ENCODE measurements at places on chromosomes 3 and 15. TPM values are rescaled to one million over a fixed set of nuclear protein-coding genes. Genes with fewer than 3 reads are reported as not detected.

GRCh38 chr3:40008796-40009195 is 199.4 kb downstream of the MYRIP start:
- DNase-seq, result no peak

- no peak for DNase-seq
These were observed 13.8 kb downstream of the EXOSC7 start for GRCh38 chr3:44989636-44990373.

Gene KLHL6
- 3.1 TPM for total RNA-seq

DNA sequence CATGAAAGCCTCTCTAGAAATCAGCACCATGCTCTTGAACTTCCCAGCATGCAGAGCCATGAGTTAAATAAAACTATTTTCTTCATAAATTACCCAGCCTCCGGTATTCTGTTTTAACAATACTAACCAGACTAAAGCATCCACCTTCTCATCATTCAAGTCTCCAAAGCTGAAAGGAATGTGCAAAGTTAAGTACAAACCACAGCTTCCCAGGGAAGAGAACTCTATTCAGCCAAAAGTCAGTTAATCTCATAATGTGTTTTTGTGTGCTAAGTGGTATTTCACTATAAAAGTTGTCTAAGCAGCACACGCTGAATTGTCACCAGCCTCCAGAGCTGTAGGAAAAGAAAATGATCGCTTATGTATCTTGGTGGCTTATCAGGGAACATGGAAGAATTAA is 135.5 kb upstream of the KCNH8 start:
- DNase-seq, result no peak

GRCh38 chr15:70050970-70051369 is 46.7 kb downstream of the TLE3 start:
- no peak for DNase-seq

DNA sequence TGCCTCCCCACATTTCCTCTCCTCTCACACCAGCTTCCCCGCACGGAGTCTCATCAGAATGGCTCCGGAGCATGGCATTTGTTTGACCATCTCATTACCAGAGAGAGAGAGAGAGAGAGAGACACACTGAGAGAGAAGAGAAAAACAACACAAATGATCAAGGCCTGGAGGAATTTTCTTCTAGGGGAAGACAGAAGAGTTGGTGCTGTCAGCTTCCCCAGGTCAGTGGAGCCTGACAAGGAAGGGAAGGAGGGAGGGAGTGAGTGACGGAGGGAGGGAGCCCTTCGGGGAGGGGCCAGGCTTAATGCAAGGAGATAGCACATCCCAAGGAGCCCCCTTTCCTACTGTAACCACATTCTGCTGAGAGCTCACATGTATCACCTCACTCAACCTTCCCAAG is 9.1 kb downstream of the ST8SIA2 start:
- no peak for DNase-seq

DNA sequence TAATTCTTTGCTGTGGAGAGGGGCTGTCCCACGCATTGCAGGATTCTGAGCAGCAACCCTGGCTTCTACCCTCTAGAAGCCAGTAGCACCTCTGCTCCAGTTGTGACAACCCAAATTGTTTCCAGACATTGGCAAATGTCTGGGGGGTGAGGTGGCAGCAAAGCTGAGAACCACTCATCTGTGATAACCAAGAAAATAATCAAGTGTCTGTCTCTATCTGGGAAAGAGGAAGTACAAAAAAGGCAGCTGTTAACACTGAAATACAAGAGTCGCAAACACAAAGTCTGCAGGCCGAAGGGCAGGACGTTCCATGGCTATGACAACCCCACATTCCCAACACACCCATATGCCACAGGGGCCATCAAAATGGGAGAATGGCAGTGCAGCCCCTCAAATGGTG is 42.2 kb upstream of the GNB5 start:
- no peak for DNase-seq

- no peak for DNase-seq
These were observed 266.0 kb upstream of the STAC start for GRCh38 chr3:36114353-36114752.

- no peak for DNase-seq
These were observed 2.2 kb downstream of the RGMA start for GRCh38 chr15:93086791-93087190.

Gene OXTR
- 0.59 TPM for total RNA-seq

GRCh38 chr3:32646761-32647160 is 38.2 kb upstream of the CNOT10 start:
- DNase-seq, result no peak

- DNase-seq, result peak; percentile 22
These were observed 42.0 kb downstream of the IFT57 start for GRCh38 chr3:108180194-108180593.

GRCh38 chr3:72916250-72916649 is 28.4 kb downstream of the GXYLT2 start:
- no peak for DNase-seq

DNA sequence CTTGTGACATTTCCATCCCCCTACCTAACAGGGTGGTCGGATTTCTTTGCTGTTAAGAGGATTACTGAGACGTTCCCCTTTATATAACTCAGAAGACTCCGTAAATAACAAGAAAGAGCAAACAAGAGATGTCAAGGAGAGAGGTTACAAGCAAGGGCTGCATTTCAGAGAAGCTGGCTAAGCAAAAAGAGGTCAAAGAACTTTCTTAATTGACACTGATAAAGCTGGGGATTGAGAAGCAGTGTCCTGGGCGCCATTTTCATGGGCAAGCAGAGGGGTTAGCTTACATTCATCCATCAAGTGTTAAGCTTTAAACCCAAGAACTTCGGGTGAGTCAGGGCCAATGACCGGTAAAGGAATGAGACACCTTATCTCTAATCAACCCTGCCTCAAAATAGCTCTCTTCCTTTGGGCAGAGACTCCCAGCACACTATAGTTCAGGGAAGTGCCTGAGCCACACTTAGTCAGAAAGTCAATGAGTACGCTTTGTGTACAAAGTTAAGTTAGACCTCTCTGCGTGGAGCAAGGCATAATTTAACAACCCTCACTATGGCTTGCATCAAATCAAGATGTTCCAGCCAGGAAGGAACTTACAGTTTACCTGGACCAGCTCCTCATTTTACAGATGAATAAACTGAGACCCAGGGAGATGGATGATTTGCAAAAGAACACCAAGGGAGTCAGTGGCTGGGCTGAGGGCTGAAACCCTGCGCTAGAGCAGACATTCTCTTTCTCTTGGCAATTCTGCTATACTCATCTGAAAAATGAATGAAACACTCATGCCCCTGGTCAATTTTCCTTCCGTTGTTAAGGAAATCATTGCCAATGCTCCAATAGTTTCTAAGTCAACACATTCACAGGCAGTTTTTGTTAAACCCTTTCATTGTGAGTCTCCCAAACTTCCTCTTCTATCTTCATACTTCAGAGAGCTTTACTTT is 44.6 kb downstream of the CCNL1 start:
- no peak for DNase-seq

Gene LMAN1L
- 0.20 TPM for total RNA-seq

GRCh38 chr15:88322461-88322860 is 65.9 kb upstream of the NTRK3 start:
- DNase-seq, result no peak

GRCh38 chr3:31004025-31004678 is 109.7 kb upstream of the GADL1 start:
- DNase-seq, result no peak

DNA sequence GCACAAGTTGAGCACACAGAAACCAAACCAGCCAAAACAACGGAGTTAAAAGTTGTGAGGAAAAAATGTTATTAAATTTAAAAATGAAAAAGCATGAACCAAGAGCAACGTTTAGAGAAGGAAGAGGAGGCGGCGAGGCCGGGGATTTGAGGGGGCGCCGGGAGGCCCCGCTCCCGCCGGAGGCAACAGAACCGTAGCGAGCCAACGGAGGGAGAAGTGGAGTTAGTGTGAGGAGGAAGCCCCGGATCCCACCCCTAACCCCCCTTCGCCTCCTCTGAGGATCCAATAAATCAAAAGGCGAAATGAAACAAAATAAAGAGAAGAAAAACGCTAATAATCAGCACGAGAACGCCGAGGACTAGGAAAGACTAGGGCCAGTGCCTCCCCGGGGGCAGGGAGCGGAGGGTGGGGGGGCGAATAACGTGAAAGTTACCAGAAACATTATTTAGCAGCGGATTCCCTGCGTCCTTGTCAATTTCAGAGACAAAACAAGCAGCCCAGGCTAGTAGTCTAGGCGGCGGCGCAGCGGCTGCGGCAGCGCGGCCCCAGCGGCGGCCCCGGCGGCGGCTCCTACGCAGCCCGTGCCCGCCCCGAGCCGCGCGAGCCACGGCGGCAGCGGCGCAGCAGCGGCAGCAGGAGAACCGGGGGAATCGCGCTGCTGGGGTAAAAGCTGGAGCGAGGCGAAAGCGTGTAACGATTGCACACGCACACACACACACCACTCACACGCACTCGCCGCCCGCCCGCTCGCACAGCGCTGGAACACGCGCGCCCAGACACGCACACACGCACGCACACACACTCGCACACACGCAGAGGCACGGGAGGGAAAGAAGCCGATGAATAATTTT is 1.7 kb downstream of the MEIS2 start:
- DNase-seq, result peak; percentile 53

DNA sequence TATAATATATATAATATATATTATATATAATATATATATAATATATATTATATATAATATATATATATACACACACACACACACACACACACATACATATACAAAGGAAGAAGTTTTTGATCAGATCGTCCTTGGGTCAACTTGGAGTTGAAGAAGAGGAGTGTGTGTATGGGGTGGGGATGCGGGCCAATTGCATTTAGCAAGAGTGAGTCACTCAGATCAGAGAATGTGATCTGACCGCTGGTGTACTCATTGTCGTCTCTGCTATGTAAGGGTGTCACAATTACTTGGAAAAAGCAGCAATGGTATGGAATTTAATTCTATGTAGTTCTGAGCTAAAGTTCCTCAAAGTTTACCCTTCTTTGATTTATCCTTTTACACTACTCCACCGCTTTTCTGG is 4.6 kb upstream of the VGLL3 start:
- no peak for DNase-seq

GRCh38 chr3:112530573-112530972 is 31.2 kb downstream of the ATG3 start:
- no peak for DNase-seq

GRCh38 chr3:153595186-153595815 is 433.3 kb downstream of the RAP2B start:
- DNase-seq, result no peak

- DNase-seq, result no peak
These were observed 214.5 kb downstream of the SNRPN start for GRCh38 chr15:25169318-25169717.

GRCh38 chr15:49094923-49095322 is 48.7 kb upstream of the SECISBP2L start:
- DNase-seq, result no peak

DNA sequence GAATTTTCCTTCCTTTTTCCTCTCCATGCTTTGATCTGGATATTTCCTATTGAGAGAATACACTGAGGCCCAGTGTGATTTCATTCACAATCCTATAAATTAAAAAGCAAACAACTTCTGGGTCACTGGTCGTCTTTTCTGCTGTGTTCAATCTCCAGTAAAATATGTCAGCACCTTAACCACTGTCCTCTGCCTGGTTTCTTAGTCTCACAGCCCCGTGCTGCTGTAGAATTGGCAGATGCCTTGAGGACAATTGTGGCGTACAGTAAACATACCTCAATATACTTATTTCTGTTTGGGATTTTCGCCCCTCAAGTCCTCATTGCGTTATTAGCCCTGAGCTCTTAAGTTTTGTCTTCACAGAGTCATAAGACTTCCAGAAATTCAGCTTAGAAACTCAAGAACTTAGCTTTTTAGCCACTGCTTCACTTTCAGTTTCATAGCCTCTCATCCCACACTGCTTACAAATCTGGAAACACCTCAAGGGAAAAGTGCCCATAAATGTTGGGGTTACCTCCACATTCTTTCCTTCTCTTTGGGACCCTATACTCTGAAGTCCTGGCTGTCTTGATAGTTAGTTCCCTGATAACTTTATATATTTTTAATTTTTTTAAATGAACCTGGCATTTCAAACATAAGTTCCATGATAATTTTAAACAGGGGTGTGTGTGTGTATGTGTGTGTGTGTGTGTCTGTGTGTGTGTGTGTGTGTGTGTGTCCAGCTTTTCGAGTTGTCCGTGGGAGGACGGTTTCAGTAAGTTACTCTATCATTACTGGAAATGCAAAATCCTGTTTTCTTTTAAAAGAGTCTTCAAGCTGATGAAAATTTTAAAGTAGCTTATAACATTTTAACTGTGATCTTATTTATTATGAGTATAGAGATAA is 238.4 kb upstream of the CTDSPL start:
- DNase-seq, result peak; percentile 22

DNA sequence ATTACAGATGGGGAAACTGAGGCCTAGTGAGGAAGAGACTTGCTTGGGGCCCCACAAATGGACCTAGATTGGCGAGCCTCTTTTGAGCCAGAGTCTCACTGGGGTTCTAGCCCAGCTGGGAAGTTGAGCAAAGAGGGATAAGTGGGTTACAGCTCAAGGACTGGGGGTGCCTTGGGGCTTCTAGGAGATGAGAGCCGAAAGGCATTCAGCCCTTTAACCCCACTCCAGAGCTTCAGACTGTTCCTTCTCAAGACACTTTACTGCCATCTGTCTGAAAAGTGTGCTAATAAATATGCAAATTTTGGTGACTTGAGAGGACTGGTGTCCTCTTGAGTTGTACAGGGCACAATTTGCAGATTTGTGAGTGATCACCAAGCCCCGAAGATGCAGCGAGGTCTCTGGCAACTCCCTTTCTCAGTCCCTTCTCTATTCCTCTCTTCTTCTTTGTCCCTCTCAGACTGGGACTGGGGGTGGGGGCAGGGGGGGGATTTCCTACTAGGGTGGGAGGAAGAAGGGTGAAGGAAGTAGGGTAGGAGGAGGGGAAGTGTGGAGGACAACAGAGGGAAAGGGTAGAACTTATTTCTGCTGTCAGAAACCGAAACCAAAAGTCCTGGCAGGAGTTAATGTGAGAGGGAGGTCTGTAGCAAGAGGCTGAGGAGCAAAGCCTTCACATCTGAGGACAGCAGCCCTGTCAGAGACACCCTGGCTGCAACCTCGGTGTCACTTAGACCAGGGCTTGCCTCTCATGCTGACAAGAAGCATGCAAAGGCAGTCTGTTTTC is 16.2 kb upstream of the ANKDD1A start:
- DNase-seq, result peak; percentile 8

DNA sequence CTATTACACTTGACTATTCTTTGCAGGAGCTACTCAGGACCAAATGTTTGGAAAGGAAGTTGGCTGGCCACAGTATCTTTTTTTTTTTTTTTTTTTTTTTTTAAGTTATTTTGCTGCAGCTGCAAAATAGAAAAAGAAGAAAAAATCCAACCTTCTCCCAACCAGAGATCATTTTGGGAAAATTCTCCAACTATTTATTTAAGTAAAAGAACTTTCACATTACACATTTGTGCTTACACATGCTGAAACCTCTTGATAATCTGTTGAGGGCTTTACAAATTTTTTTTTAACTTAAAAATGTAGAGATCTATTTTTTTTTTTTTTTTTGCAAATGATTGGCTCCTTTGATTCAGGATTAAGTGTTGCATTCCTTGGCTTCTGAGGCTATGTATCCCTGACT is 148.0 kb downstream of the POLR2M start:
- peak; percentile 48 for DNase-seq

Gene WDR93
- total RNA-seq, result 0.20 TPM

GRCh38 chr3:128505771-128506170 is 12.8 kb upstream of the GATA2 start:
- DNase-seq, result no peak

Data from skin of body (tissue), 3 donors.